ENCODE measurements at places on chromosomes 3 and 15.

DNA sequence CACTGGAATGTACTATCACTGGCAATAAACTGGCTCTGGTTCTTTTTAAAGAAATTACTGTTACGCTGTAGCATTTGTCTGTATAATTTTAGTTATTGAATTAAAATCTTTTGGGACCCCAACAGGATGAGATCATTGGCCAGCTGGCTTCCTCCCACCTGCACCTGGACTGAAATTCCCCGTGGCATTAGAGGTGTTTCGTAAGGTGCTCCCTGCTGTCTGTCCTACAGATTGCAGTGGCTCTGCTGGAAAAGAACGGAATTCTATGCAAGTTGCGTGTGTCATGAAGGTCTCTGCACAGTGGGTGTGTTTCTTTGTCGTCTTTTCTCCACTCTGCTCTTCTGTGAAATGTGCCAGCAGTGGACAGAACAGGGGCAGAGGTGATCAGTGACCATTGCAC lies 383.4 kb downstream of the PTPRG start:
- no peak for DNase-seq

GRCh38 chr3:65210026-65210814 lies 522.4 kb upstream of the ADAMTS9 start:
- no peak for DNase-seq

GRCh38 chr3:62589078-62589477 lies 215.7 kb upstream of the FEZF2 start:
- no peak for DNase-seq

- no peak for DNase-seq
Observed at GRCh38 chr15:73753250-73754130, at the start of gene INSYN1. Gene INSYN1, minus strand, starts transcription at chr15:73753351. Its CDS starts 2,221 bp downstream, at chr15:73751130.

- no peak for DNase-seq
Observed at GRCh38 chr3:16033889-16034687, 140.4 kb upstream of the GALNT15 start.

- DNase-seq, result no peak
Observed at GRCh38 chr3:129184396-129184657, 631 bp upstream of the CNBP start.

GRCh38 chr15:95252404-95252803 lies 1021.0 kb downstream of the MCTP2 start:
- DNase-seq, result no peak

DNA sequence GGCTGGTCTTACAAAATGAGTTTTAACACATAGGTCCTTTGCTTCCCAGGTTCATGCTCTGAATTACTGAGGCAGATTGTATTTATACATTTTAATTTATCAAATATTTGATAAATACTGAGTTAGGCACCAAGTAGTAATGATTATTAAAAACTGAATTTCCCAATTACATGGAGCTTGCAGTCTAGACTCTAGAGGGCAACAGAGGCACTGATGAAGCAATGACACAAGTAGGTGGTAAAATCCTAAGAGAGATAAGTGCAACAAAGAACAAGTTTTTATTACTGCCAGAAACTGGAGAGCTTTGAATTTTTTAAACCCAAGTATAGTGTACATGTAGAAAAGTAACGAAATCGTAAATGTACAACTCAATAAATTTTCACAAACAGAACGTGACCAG lies 406.2 kb upstream of the RARB start:
- DNase-seq, result no peak

DNA sequence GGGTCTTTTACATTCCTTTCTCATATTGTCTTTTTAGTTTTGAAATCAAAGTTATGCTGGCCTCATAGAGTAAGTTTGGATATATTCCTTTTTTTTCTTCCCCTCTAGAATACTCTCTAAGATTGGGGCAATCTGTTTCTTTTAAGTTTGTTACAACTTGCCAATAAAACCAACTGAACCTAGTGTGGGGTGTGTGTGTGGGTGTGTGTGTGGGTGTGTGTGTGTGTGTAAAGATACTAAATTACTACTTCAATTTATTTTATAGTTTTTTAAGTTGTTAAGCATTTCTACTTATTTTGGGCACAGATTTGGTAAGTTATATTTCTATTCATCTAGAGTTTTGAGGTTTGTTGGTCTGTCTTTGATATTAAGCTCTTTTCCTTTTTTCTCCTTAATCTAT lies 198.2 kb upstream of the TMC3 start:
- DNase-seq, result no peak

- no peak for DNase-seq
Observed at GRCh38 chr3:169965562-169966427, 812 bp upstream of the SEC62 start.

GRCh38 chr3:100754563-100755334 lies 45.5 kb downstream of the TFG start:
- DNase-seq, result no peak

GRCh38 chr3:197820550-197821335 lies 29.7 kb downstream of the LRCH3 start:
- no peak for DNase-seq

DNA sequence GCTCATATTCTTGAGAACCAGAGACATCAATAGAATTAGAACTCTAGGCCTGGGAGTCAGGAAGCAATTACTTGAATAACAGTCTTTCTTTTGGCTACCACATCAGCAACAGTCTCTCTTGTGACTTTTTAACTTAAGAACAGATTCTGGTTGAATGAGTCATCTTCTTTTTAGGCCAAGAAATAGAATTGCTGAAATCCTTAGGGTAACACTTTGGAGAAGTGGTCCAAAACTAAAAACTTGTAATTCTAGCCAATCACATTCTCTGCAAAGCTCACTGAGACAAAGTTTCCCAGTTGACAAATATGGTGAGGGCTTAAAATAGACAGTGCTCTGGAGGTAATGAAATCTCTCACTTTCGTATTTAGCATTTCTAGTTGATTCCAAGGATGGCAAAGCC lies 238.0 kb downstream of the SHOX2 start:
- no peak for DNase-seq

GRCh38 chr3:13130464-13131193 lies 57.4 kb upstream of the IQSEC1 start:
- DNase-seq, result no peak

DNA sequence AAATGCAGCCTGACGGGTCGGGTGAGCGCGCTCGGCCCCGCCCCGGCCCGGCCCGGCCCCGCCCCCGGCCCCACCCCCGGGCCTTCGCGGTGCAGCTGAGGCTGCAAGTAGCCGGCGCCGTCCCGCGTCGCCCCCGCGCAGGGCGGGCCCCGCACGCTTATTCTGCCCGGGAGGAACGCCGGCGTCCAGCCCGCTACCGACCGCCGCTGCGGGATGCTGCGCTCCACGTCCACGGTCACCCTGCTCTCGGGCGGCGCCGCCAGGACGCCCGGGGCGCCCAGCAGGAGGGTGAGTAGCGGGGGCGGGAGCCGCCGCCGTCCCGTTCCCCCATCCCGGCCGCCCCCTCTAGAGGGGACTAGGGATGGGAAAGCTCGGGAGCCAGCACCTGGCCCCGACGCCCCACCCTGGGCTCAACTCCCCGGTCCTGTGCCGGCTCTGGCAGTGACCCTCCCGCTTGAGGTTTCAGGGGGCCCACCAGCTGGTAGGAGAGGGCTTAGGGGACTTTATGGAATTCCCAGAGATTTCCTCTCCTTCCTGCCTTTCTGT lies at the start of gene MYZAP:
MYZAP (plus strand) TSS at position 83 of the 546 bp plus-strand sequence; CDS start at position 214, 131 bp downstream.
- DNase-seq, result no peak

- DNase-seq, result no peak
Observed at GRCh38 chr3:123672429-123673146, 87.7 kb upstream of the HACD2 start.

DNA sequence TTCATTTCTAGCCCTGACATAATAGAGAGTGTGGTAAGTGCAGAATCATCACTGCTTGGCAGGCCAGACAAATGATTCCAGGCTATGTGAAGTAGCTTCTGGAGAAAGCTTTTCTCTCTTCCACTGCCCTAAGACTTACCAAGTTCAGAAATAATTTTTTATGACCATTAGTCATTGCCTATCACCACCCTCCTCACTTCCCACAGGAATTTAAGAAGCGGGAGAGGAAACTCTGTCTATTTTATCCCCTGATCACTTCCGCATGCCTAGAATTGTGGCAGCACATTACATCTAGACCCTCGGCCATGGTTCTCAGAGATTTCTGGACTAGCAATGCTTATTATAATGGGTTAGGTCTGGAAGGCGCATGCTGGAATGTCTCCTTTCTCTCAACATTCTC lies 397.8 kb upstream of the NR2F2 start:
- no peak for DNase-seq

GRCh38 chr15:90880381-90881145 lies 3.7 kb upstream of the FES start:
- no peak for DNase-seq

GRCh38 chr3:171282041-171282440 lies 178.2 kb downstream of the TNIK start:
- no peak for DNase-seq

GRCh38 chr15:59550956-59551355 lies 60.6 kb upstream of the GCNT3 start:
- DNase-seq, result no peak

GRCh38 chr3:32371461-32372212 lies 20.0 kb upstream of the CMTM7 start:
- no peak for DNase-seq

- no peak for DNase-seq
Observed at GRCh38 chr3:115552007-115552406, 71.3 kb upstream of the GAP43 start.

DNA sequence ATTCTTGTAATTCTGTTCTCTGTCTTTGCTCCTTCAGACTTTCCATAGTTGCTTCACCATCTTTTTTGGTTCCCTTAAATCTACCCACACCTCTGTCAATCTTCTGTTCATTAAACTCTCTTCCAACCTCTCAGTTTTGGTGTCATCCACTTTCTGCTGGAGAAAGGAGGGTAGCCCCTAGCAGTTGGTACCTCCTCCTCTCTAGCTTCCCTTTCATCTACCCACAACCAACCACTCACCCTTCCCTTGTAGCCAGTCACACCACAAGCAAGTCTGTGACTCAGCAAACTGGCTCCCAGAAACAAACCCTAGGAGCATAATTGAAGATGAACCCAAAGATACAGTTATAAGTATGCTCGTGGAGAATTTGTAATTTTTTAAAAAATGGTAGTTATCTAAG lies 318.6 kb downstream of the FHIT start:
- DNase-seq, result no peak

DNA sequence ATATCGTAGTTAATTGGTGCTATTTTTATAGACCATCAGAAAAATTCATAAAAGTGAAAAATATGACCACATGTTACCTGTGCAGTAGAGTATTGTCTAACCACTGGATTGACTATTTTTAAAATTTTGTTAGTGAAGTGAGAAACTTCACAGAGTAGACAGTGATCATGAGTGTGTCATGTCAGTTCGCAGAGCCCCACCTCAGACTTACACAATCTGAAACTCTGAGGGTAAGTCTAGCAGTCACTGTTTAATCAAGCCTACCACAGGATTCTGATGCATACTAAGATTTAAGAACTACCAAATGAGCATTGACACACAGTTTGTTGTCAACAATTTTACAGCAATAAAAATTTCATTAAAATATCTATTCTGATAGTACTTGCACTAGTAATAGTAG lies 552.9 kb upstream of the SUCLG2 start:
- DNase-seq, result no peak

DNA sequence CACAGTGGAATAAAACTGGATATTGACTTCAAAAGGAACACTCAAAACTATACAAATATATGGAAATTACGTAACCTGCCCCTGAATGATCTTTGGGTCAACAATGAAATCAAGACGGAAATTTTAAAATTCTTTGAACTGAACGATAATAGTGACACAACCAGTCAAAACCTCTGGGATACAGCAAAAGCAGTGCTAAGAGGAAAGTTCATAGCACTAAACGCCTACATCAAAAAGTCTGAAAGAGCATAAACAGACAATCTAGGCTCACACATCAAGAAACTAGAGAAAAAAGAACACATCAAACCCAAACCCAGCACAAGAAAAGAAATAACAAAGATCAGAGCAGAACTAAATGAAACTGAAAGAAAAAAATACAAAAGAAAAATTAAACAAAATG lies 46.6 kb downstream of the DNAAF4 start:
- no peak for DNase-seq

DNA sequence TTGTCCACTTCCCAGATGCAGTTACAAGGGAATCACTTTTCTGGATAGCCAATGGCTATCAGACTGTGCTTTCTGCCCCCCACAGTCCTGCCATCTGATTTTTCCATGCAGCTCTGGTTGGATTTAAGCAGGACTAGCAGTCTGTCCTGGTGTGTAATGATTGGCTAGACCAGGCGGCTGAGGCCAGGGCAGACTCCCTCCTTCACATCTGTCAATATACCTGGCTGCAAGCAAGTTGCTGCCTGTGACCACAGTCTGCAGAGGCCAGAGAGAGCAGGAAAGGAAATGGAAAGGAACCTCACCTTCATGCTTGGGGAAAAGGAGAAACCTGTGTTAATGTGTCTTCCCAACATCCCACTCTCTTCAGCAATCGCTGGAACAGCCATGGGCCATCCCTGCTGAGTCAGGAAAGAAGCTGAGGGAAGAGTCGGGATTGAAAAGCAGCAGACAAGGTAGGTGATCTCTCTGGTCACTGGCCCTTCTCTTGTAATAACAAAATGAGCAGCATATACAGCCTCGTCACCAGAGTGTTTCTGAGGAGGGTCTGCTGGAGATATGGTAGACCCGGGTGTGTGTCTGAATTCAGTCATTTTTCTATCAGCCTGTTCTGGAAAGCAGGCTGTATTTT lies 126.7 kb upstream of the PHLDB2 start:
- no peak for DNase-seq

DNA sequence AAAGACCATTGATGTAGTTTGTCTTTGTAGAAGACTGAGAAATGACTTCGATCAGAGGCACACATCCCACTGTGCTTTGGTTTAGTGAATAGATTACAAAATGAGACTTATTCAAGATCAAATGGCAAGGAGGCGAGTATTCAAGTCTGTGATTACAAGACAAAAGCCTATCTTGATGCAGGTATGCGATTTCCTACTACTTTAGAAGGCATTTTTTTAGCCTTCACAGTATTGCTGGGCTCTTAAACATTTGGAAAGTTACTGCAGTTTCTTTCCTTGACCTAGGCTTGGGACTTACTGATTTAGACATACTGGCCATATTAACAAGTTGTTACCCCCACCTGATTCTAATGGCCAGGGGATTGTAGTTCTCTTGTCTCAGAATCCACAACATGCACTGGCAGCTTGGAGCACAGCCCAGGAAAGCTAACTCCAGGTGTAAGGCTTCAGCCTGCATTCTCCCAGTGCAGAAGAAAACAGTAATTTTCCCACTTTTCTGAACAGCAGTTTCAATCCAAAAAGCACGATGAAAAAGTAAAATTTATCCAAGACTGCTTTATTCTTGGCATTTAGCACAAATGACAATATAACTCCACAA lies 311.6 kb downstream of the EPHA6 start:
- no peak for DNase-seq

GRCh38 chr15:68348081-68348480 lies 70.5 kb downstream of the FEM1B start:
- no peak for DNase-seq

DNA sequence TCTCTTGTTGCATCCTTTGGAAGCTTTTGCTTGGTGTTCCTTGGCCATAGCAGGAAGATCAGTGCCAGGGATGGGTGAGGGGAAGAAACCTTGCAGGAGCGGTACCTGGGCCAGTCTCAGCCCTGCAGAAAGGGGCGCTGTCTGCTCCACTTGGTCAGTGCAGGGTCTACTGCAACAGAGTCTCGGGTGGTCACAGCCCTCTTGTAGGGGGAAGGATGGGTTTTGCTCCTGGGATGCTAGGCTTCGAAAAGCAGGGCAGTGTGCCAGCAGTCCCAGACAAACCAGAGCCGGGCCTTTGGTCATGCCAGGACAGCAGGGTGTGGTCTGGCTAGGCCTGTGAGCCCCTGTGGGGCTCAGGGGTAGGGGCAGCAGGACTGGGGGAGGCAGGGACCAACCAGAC lies 186.7 kb downstream of the APBA2 start:
- DNase-seq, result no peak
